Uterus (tissue), 4 donors: ENCODE measurements at places on chromosomes 12 and 14. TPM values are rescaled to one million over a fixed set of nuclear protein-coding genes. Genes with fewer than 3 reads are reported as not detected.

DNA sequence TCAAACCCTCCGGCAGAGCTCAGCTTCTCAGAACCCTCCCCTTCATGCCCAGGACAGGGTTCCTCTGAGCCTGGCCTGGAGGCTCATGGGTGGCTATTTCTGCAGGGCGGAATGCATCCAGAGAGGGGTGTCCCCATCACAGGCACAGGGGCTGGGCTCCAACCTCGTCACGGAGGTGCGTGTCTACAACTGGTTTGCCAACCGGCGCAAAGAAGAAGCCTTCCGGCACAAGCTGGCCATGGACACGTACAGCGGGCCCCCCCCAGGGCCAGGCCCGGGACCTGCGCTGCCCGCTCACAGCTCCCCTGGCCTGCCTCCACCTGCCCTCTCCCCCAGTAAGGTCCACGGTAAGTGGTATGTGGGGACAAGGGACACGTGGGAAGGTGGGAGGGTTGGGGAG, 15.7 kb downstream of the HNF1A start:
- DNase-seq, result no peak

The FOXN4 gene
- not detected for total RNA-seq

GRCh38 chr14:52352569-52352968, 38.5 kb downstream of the PTGER2 start:
- DNase-seq, result no peak

The ALDH1L2 gene
- 1.2 TPM for total RNA-seq

The SERPINA3 gene
- 1.7 TPM for total RNA-seq

The MUCL1 gene
- not detected for total RNA-seq
